ENCODE measurements at places on chromosomes 2 and 18.

- no peak for DNase-seq
These were observed 19.8 kb upstream of the TCF4 start for GRCh38 chr18:55607773-55608172.

- no peak for DNase-seq
These were observed 180.2 kb downstream of the SOCS6 start for GRCh38 chr18:70468861-70469547.

DNA sequence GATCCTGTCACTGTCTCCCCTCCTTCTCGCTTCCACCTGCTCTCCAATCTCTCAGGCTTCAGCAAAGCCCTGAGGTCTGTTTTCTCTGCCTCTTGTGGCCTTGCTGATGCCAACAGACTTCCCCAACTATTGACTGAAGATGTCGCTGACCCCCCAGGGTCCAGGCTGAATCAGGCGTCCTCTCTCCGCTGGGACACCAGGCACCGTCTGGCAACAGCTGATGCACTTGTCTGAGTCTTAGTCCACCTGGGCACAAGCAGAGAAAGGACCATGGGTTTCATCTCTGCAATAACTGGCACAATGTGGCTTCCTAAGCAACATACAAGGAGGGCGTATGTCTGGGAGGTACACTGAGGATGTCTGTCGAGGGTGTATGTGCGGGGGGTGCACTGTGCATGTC lies 248.7 kb upstream of the MYT1L start:
- no peak for DNase-seq

GRCh38 chr18:32714571-32715148 lies 58.2 kb downstream of the KLHL14 start:
- peak; percentile 57 for DNase-seq

DNA sequence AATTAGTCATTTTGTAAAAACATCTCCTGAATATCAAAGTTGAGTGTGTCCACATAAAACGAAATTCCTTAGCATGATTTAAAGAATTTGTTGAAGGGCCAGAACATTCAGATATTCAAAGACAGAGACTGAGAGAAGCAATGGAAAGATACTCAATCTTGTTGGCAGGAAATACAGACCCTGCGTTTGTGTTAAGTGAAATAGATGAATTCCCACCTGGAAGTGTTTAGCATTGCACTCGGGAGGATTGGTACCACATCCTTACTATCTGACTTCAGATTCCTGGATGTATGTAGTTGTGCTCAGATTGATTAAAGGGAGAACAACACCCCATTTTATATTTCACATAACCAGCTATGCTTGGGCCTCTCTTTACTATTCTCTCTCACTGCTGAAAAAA lies 9.7 kb upstream of the ARL5A start:
- DNase-seq: no peak

- DNase-seq: no peak
These were observed 515.0 kb upstream of the HS6ST1 start for GRCh38 chr2:128833664-128834027.

- DNase-seq: no peak
These were observed 289.7 kb downstream of the CCDC85A start for GRCh38 chr2:56473524-56473923.

GRCh38 chr2:8222979-8223694 lies 458.7 kb upstream of the ID2 start:
- no peak for DNase-seq

GRCh38 chr2:162243294-162243693 lies at the start of gene FAP:
FAP (minus strand) TSS chr2:162243445; CDS start chr2:162243327, 118 bp downstream.
- DNase-seq: no peak

DNA sequence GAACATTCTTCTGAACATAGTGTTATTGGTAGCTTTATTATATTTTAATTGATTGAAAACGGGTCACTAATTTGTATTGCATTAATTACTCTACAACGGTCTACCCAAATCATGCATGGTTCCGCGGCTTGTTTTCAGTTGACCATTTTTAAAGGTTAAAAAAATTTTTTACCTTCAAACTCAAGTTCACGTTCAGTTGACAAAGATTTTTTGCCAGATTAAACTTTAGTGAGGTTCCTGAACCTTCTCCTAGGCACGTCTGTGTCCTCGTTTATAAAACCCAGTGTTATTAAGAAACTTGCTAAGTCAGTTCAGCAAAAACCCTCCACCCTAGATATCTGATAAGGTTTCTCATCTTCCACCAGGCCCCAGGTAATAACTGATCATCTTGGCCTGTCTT lies 331.2 kb downstream of the ALK start:
- no peak for DNase-seq

GRCh38 chr2:181891966-181892798 lies 652 bp downstream of the ITPRID2 start:
- no peak for DNase-seq

GRCh38 chr2:234593636-234594035 lies 96.8 kb upstream of the ARL4C start:
- no peak for DNase-seq

GRCh38 chr2:179950391-179950790 lies 56.7 kb downstream of the CWC22 start:
- no peak for DNase-seq

- DNase-seq: no peak
These were observed 2.1 kb upstream of the PUM2 start for GRCh38 chr2:20352581-20353216.

DNA sequence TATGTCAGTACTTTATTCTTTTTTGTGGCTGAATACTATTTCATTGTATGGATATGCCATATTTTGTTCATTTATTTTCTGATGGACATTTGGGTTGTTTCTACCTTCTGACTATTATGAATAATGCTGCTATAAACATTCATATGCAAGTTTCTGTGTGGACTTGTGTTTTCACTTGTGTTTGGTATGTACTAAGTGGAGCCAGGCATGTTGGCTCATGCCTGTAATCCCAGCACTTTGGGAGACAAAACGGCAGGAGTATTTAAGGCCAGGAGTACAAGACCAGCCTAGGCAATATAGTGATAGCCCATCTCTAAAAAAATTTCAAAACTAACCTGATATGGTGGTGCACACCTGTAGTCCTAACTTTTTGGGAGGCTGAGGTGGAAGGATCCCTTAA lies 23.3 kb downstream of the MARCHF7 start:
- DNase-seq: no peak

GRCh38 chr2:195590861-195591205 lies 66.2 kb upstream of the SLC39A10 start:
- DNase-seq: no peak

- DNase-seq: no peak
These were observed 263.4 kb downstream of the NEDD4L start for GRCh38 chr18:58307441-58307840.

GRCh38 chr2:110780461-110780860 lies 48.1 kb downstream of the ACOXL start:
- DNase-seq: no peak

DNA sequence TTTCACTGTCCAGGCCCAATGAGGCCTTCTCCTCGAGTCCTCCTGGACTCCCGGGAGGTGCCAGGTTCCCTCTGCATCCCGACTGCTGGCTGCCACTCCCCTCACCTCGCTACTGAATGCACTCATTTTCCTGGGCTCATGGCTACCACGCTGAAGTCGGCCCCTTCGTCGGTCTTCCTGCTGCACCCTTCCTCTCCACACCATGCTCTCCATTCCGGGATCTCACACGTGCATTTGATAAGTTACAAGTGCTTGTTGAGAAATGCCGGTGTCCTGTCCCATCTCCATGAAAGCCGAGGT lies 334.7 kb upstream of the MYT1L start:
- DNase-seq: no peak

GRCh38 chr18:36274083-36274715 lies 23.3 kb upstream of the FHOD3 start:
- DNase-seq: no peak

GRCh38 chr18:24006712-24007313 lies 7.7 kb upstream of the TTC39C start:
- no peak for DNase-seq

DNA sequence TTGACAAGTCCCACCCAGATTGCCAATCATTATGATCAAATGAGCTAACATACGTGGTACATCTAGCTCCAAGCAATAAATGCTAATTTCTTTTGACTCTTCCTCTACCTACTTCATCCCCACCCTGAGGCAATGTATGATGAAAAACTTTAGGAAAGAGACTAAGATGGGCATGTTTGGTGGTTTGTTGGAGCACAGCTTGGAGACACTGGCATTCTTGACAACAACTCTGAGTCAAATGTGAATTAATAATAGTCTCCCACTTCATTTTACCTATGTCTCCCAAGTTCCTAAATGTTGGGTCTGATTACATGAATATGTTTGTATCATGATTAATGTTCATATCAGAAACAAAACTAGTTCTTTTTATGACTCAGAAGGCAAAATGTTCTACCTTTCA lies 36.6 kb downstream of the EXOC6B start:
- no peak for DNase-seq

- no peak for DNase-seq
These were observed 22.8 kb upstream of the PTMA start for GRCh38 chr2:231685349-231686191.

DNA sequence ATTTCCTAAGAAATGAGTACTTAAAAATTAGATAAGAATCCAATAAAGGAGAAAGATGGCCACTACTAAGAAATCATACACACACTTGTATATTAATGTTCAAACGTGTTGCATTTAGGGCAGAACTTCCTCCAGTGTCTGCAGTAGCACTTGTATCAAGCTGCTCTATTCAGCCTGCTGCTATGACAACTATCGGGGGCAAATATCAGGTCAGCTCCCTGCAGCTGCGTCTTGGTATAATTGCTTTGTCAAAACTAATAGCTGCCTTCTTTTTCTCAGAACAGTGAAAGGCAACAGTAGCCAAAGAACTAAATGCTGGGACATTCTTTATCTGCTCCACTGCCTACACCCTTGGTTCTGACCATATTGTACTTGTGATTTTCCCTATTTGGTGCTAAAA lies 300.7 kb downstream of the NOL4 start:
- DNase-seq: no peak

- no peak for DNase-seq
These were observed 326.1 kb downstream of the PARD3B start for GRCh38 chr2:204871231-204871953.

DNA sequence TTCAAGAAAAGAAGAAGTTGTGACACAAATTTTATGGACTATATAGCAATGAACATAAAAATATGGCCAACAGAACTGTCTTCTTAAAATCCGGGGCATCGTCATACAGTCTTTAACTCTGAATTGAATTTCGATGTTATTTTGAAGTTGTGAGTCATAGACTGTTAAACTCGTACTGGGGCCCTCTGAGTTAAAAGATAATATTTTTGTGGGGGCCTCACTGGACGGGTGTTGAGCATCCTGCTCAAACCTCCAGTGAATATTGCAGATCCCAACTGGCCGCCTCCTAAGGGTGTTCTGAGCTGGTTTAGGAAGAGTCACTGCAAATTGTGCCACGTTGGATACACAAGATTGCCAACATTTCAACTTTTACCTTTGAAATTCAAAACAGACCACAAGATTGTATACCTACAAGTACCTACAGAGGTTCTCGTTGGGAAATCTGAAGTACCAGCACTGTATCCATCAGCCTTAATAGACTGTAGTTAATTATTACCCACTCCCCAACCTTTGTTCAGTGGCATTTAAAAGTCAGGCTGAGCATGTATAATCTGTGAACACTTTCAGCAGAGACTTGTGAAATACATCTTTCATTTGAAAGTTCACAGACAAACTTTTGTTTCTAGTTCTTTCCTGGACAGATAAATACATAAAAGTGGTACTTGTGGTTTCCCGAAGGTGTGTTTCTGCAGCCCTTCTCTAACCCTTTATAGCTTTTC lies 27.8 kb downstream of the KLHL23 start:
- DNase-seq: no peak

- no peak for DNase-seq
These were observed 120.4 kb downstream of the LIPG start for GRCh38 chr18:49682173-49682802.

- DNase-seq: no peak
These were observed 28.9 kb downstream of the MGAT5 start for GRCh38 chr2:134282629-134283400.

DNA sequence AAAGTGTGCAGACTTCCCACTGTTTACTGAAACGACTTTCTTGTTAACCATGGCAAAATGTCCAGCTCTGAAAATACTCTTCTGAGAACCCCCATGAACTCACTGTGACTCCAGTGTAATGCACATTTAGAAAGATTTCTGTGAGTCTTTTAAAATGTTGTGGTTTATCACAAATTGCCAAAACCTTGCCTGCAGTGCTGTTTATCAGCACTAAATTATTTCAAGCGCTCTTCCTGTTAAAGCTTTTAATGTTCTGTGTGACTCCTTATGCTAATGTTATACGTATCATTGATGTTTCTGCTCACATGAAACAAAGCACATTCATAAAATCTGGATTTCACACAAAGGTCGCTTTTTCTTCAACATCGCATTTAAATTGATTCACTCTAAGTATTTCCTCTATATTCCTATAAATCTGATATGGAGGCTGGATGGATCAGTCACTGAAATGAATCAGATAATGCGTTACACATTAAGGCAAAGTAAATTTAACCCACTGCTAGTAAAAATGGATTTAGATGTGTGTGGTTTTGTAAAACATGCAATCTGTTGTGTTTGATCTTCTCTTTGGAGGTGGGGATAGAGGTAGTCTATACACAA lies 521.2 kb downstream of the NYAP2 start:
- DNase-seq: no peak

DNA sequence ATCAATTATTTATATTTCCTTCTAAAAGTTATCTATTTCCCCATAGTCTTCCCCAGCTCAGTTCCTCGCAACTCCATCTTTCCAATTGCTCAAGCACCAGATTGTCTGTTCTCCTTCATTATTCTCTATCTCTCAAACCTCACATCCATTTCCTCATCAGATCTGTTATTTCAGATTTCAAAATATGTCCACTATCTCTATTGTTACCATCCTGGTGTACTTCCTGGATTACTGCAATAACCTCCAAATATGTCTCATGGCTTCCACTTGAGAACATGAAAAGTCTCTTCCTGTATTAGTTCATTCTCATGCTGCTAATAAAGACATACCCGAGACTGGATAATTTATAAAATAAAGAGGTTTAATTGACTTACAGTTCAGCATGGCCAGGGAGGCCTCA lies 641.7 kb upstream of the ZEB2 start:
- no peak for DNase-seq

- DNase-seq: no peak
These were observed 123.5 kb downstream of the TANC1 start for GRCh38 chr2:159091976-159092375.

- DNase-seq: no peak
These were observed 10.8 kb downstream of the MLPH start for GRCh38 chr2:237497838-237498186.

GRCh38 chr18:75350512-75350839 lies 77.0 kb downstream of the SMIM21 start:
- peak; percentile 43 for DNase-seq

GRCh38 chr18:78228974-78229373 lies 750.6 kb upstream of the SALL3 start:
- no peak for DNase-seq

Measured in iPS DF 6.9 (cell line).